ENCODE measurements at places on chromosomes 4 and X.

DNA sequence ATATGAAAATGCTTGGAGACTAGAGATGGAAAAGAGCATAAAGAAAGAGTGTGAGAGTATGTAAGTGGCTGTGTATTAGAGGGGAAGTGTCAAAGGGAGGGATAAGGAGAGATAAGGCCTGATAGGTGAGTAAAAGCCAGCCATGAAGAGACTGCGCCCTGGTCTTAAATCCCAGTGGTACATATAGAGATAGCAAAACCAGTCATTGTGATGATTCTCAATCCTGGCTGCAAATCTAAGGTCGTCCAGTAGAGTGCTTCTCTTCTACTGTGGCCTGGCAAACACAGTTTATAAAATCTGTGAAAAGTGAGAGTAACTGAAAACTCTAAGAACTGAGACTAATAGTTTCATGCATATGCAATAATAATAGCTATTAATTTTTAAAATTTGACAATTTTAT is 86.9 kb downstream of the MAB21L2 start:
- DNase-seq, result peak; percentile 2

DNA sequence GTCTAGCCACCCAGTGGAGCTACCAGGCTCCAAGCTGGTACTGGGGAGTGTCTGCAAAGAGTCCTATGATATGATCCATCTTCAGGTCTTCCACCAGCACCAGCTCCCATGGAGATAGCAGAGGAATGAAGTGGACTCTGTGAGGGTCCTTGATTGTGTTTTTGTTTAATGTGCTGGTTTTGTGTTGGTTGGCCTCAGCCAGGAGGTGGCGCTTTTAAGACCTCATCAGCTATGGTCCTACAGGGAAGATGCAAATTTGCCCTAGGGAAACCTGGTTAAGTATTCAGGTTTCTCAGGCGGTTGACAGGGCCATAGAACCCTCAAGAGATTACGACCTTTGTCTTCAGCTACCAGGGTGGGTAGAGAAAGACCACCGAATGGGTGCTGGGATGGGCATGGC is 1141.1 kb downstream of the STIM2 start:
- no peak for DNase-seq

DNA sequence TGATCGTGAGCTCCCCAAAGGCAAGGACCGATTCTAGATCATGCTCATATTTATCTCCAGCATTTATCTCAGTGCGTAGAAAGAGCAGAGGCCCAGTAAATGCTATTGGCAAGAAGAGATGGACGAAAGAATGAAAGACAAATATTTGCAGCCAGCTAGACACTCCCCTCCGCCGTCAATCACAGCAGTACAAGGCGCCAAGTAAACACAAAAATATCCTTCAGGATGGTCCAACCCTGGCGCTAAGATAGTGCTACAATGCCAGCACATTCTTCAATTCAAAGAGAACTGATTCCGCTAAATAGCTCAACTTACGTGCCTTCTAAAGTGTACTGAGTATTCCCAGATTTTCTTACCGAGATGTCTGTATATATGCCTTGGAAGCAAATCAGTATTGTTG is 114.5 kb downstream of the DDX53 start:
- no peak for DNase-seq

- no peak for DNase-seq
Observed at GRCh38 chr4:158159718-158160094, 13.1 kb downstream of the GASK1B start.

DNA sequence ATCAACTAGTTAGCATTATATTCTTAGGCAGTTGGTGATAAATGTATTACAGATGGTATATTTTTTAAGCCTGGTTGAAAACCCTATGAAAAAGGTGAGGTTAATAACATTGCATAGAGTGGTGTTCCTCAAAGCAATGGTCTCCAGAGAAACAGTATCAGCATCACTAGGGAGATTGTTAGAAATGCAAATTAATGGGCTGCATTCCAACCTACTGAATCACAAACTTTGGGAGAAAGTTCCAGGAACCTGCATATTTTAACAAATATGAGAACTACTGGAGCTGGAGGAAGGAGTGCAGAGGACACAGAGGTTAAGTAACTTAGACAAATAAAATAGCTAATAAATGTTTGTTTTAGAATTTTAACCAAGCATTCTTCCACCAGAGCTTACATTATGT is 166.9 kb upstream of the PCDH10 start:
- no peak for DNase-seq

DNA sequence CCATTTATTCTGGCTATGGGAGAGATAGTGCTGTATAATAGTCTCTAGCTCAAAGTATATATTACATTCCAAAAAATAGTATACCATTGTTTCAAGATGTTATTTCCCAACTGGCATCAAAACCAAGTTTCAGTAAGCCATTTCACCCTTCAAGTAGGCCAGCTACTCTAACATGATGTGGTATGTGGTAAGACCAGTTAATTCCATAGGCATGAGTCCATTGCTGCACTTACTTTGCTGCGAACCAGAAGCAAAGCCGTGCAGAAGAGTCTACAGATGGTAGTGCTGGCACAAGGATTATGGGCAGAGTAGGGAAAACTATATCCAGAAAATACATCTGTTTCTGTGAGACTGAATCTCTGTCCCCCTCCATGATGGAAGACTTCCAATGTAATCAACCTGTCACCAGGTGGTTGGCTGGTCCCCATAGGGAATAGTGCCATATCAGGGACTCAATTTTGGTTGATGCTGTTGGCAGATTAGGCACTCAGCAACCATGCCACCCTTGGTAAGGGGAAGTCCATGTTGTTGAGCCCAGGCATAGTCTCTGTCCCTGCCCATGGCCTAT is 49.8 kb upstream of the HSD17B10 start:
- DNase-seq, result no peak

DNA sequence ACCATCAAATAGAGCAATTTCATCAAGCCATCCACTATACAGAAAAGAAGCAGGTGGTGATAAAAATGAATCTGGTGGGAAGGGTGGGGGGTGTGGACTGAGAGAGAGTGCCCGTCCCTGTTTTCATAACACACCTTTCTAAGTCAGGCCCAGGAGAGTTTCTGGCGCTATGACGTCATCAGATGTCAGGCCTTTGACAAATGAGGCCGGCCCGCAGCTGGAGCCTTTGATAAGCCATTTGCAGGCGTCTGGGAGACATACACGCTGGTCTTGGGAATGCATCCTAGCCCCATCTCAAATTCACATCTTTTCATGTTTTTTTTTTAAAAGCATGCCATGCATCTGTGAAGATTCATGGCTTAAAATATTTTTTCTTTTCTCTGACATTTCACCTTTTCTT is 404.5 kb downstream of the BCOR start:
- peak; percentile 57 for DNase-seq

DNA sequence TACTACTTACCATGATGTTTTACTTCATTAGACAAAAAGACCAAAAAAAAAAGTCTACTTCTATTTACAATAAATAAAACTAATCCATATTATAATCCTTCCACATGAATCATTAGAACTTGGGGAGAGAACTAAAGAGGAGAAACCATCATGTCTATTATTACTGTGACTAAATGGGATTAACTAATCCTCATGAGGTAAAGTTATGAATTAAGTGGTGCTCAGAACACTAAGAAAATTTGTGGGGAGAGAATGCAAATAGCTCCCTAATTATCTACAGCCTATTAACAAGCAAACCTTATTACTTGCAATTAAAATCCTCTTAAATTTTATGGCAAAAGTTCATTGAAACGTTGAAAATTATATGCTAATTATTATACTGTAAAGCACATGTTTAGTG is 68.8 kb downstream of the MAB21L2 start:
- no peak for DNase-seq

DNA sequence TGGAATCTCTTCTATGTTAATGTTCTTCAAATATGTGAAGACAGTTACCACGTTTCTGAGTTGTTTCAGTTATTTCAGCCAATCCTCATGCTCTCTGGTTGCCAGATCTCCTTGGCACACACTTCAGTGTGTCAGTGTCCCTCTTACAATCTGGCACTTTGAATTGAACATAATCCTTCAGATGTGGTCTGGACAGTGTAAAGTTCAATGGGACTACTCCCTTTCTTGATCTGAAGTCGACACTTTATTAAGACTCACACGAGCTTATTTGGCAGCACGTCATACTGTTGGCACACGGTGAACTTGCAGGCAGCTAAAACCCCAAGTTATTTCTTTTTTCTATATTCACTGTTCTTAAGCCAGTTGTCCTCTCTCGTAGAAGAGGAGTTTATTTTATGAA is 28.2 kb downstream of the ARSJ start:
- no peak for DNase-seq

DNA sequence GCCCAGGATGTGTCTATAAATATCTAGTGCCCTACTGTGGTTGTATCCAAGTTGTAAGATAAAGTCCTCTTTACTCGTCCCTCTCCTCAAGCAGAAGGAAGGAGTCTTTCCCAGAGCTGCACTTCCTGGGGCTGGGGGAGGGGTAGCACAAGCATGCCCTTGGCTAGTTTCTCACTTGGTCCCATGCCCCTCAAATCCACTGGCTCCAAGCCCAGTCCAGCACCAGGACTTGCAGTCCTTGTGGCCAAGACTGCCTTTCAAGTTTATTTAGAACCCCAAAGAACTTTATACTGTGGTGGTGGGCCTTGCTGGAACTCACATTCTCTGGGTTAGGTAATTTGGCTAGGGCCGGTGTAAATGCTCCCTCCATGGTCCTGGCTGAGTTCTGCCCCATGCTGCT is 43.2 kb upstream of the SLC10A4 start:
- DNase-seq, result no peak

DNA sequence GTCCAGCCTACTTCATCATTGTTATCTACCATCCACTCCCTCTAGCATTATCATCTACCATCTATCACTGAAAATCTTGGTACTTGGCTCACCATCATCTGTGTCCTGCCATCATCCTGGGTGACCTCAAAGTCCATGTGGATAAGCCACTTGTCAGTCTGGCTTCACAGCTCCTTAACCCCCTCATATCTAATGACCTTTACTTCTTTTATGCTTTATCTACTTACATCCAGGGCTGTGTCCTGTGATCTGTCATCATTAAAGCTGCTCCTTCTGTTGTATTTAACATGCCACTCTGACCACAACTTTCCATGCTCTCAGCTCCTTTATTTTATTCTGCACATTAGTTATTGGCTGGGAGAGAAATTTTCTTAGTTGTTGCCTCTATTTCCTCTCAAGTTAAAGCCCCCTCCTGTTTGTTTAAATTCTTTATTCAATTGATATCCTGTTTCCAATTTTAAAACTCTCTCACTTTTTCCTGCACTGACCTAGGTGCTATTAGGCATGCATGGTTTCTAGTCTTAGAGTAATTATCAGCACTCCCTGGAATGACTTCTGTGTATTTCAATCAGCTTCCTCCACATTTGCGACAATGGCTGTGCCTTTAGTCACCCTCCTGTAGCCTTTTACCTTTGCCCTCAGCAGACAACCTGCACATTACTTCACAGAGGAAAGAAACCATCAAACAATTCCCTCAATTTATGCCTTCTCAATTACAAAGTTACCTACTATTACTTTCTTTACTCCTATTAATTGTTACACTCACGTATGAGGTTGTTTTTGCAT is 8.1 kb upstream of the FABP2 start:
- no peak for DNase-seq

- no peak for DNase-seq
Observed at GRCh38 chr4:130288576-130288975, 1192.6 kb downstream of the C4orf33 start.

DNA sequence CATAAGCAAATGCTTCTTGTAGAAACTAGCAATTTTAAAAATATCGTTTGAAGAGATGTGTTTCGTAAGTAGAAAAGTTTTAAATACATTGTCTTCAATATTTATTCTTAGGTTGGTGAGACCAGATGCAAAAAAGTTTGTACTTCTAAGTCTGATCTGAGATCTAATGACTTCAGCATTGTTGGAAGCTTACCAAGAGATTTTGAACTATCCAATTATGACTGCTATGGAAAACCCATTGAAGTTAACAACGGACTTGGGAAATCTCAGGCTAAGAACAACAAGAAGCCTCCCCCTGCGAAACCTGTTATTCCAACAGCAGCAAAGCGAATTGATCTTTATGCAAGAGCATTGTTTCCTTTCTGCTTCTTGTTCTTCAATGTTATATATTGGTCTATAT is 50.2 kb upstream of the GRIA2 start:
- no peak for DNase-seq

DNA sequence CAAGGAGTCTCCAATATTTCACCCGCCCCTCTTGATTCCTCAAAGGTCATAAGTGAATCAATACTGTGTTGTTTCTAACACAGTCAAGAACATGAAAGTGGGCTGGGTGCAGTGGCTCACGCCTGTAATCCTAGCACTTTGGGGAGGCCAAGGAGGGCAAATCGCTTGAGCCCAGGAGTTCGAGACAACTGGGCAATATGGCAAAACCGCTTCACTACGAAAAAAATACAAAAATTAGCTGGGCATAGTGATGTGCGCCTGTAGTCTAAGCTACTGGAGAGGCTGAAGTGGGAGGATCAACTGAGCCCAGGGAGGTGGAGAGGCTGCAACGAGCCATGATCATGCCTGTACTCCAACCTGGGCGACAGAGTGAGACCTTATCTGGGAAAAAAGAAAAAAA is 3.4 kb downstream of the ACSL1 start:
- no peak for DNase-seq
